ENCODE measurements at places on chromosomes 6 and 20. TPM values are rescaled to one million over a fixed set of nuclear protein-coding genes. Genes with fewer than 3 reads are reported as not detected.

The ZNF165 gene
- total RNA-seq, result 0.23 TPM

The GSTA2 gene
- total RNA-seq, result not detected

The OR2H1 gene
- total RNA-seq, result not detected

The PROKR2 gene
- total RNA-seq, result not detected

The ERVFRD-1 gene
- 2.5 TPM for total RNA-seq

The DDX43 gene
- total RNA-seq, result 1.2 TPM

The DHX16 gene
- total RNA-seq, result 28.8 TPM

The KIF25 gene
- total RNA-seq, result not detected

- DNase-seq, result peak; percentile 98
Measured at GRCh38 chr6:3825851-3826581, 23.2 kb upstream of the FAM50B start.

- DNase-seq, result no peak
Measured at GRCh38 chr20:2101057-2101864, at the start of gene STK35. Gene STK35, plus strand, starts transcription at chr20:2101827. Its CDS starts 55 bp downstream, at chr20:2101882.

- no peak for DNase-seq
Measured at GRCh38 chr20:44494681-44495080, 19.0 kb downstream of the TTPAL start.

GRCh38 chr6:16049168-16049567 lies 79.7 kb upstream of the MYLIP start:
- no peak for DNase-seq

GRCh38 chr20:50189681-50190250 lies 864 bp upstream of the CEBPB start:
- no peak for DNase-seq

GRCh38 chr6:66396549-66396948 lies 689.5 kb upstream of the EYS start:
- DNase-seq, result no peak

DNA sequence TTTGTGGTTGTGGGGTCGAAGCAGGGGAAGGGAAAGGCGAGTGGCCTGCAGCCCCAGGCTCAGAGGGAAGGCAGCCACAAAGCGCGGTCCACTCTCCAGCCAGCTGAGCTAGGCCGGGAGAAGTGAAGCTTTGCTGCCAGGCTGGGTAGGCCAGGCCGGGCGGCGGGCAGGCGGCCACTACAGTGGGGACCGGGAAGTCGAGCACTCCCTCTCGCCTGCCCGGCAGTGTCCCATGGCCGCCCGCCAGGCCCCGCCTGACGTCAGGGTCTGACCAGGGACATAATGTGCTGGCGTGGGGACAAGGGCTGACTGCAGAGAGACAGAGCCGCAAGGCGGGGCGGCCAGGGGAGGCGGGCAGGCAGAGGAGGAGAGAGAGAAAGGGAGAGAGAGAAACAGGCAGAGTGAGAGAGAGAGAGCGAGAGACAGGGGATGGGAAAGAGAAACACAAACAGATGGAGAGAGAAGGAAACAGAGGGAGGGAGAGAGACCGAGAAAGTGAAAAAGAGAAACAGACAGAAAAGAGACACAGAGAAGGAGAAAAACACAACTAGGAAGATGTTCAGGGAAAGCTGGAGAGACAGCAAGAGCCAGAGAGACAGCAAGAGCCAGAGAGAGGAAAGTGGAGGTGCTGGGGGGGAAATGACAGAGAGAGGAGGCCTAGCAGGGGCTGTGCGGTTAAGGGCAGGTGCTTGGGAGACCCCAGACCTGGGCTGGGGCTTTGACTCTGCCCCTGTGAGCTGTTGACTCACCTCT lies 94.5 kb upstream of the PTPN1 start:
- no peak for DNase-seq

GRCh38 chr20:17904027-17904426 lies 64.6 kb downstream of the SNX5 start:
- DNase-seq, result no peak

DNA sequence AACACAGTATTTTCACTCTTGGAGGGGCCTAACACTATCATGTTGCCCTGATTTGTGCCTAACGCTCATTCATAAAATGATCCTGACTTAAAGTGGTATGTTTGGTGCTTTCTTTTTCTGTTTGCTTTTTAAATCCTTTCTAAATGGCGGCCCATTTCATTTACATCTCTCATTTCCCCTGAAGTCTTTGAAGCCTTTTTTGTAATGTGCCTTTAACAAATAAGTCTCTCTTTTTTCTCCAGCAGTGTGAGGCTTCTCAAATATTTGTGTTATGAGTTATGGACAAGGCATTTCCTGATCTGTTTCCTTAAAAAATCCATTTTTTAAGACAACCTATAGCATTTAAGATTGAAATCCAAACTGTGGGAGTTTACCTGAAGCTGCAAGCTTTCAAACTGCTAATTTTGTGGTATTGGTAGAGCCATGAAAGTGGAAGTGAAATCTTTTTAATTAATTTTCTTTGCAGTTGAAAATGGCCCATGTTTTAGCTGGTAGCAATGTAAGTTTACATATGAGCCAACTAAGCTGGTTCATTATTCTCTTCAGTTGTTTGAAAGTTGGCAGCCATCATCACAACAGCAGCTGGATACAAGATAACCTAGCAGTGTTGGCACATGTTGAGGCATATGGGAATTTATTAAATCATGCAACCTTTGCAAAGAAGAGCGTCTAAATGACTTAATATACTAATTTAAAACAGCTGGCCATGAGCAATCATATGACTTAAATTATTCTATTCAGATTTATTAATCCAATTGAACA lies 469.7 kb downstream of the CDKAL1 start:
- peak; percentile 75 for DNase-seq

- peak; percentile 71 for DNase-seq
Measured at GRCh38 chr6:36853325-36853724, 14.1 kb upstream of the CPNE5 start.

GRCh38 chr20:62433658-62434497 lies 6.5 kb upstream of the RBBP8NL start:
- no peak for DNase-seq

DNA sequence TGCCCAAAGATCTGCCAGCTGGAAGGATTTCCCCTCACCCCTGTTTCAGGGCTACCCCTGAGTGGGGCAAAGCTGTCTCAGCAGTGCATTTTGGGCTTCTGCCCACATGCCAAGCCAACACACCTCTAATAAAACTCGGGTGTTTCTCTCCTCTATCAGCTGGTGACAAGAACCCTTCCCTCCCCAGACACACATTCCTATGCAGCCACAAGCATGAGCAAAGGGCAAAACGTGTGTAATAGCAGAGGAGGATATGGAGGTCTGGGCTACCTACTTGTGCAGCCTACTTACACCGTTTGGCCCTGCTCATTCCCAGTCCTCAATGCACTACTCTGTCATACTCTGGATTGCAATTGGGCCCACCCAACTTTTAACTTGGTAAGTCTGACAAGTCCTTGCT lies 101.3 kb downstream of the IYD start:
- DNase-seq, result no peak

GRCh38 chr20:13342469-13343242 lies 121.6 kb downstream of the ISM1 start:
- no peak for DNase-seq
